WTC11 (cell line): ENCODE measurements at places on chromosomes 6 and 20.

- no peak for DNase-seq
Measured at GRCh38 chr6:15363164-15363522, 117.3 kb downstream of the JARID2 start.

DNA sequence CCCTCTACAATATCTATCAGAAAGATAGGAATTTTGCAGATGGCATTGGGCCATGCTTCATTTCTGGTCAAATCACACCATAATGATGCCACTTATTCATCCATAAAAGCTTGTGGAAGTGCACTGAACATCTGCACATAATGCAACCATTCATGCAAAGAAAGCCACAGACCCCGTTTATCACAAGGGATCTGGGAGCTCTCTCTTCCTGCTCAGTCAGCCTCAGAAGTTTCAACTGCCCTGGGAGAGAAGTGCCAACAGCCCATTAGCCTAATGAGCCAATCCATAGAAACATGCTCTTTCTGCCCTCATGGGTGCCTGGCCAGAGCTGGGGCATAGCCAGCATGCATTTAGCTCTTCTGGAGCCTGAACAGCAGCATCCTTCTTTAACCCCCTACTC is 85.8 kb downstream of the SLC35F1 start:
- DNase-seq = no peak

GRCh38 chr6:16600026-16600425 is 161.2 kb downstream of the ATXN1 start:
- DNase-seq = no peak

GRCh38 chr6:43402820-43403219 is 24.5 kb upstream of the ABCC10 start:
- no peak for DNase-seq

- no peak for DNase-seq
Measured at GRCh38 chr6:75609639-75610590, 8.2 kb downstream of the SENP6 start.

GRCh38 chr20:19745106-19745505 is 13.0 kb upstream of the RIN2 start:
- no peak for DNase-seq

GRCh38 chr6:107128175-107128574 is 12.9 kb upstream of the BEND3 start:
- no peak for DNase-seq

DNA sequence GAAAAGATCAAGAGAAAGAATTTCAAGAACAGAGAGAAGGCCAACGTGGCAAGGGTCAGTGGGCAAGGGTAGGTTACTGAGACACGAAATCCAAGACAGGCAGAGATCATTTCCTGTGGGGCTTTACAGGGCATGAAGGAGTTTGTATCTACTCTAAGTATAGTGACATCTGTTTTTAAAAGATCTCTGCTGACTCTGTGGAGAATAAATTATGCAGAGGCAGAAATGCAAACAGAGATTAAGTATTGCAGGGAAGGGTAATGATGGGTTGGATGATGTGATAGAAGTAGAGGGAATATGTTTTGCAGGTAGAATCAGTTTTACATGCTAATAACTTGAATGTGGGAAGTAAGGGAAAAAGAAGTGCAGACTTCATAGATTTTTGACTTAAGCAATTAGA is 243.5 kb downstream of the FRK start:
- DNase-seq = no peak

- no peak for DNase-seq
Measured at GRCh38 chr20:46087161-46087560, 2.6 kb downstream of the NCOA5 start.
